ENCODE measurements at places on chromosomes 7 and 10.

- no peak overlapping the region for H3K4me3 ChIP-seq
- H3K4me1 ChIP-seq = peaks cover 6% of the 10 kb centered on the region
- H3K27ac ChIP-seq = no peak overlapping the region
- H3K27me3 ChIP-seq = no peaks in the 10 kb centered on the region
- no peak for DNase-seq
Observed at GRCh38 chr10:130214431-130214830, 78.2 kb downstream of the GLRX3 start.

DNA sequence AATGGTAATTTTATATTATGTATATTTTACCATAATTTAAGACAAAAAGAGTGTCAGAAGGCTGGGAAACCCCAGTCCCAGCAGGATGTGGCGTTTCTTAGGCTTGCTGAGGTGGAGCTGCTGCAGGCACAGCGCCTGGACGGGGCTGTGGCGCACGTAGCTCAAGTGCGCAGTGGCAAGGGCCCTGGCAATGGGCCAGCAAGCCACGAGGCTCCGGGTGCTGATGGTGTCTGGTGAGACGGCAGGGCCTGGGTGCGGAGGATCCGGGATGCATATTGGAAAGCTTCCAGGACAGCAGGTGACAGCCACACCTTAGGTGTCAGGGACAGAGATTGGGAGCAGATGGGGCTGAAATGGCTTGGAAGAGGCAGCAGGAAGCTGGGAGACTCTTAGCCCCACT lies 37.2 kb downstream of the CLEC2L start:
- no peak overlapping the region for H3K4me3 ChIP-seq
- H3K36me3 ChIP-seq = peaks cover 19% of the 10 kb centered on the region
- H3K4me1 ChIP-seq = no peaks in the 10 kb centered on the region
- no peak overlapping the region for H3K27ac ChIP-seq
- no peak for DNase-seq
- peaks cover 9% of the 10 kb centered on the region for H3K27me3 ChIP-seq

GRCh38 chr10:35574924-35575352 lies 30.2 kb upstream of the GJD4 start:
- H3K27me3 ChIP-seq = no peaks in the 10 kb centered on the region
- no peak for DNase-seq
- no peaks in the 10 kb centered on the region for H3K4me1 ChIP-seq
- H3K4me3 ChIP-seq = no peak overlapping the region
- no peak overlapping the region for H3K27ac ChIP-seq
- peaks cover 15% of the 10 kb centered on the region for H3K36me3 ChIP-seq

DNA sequence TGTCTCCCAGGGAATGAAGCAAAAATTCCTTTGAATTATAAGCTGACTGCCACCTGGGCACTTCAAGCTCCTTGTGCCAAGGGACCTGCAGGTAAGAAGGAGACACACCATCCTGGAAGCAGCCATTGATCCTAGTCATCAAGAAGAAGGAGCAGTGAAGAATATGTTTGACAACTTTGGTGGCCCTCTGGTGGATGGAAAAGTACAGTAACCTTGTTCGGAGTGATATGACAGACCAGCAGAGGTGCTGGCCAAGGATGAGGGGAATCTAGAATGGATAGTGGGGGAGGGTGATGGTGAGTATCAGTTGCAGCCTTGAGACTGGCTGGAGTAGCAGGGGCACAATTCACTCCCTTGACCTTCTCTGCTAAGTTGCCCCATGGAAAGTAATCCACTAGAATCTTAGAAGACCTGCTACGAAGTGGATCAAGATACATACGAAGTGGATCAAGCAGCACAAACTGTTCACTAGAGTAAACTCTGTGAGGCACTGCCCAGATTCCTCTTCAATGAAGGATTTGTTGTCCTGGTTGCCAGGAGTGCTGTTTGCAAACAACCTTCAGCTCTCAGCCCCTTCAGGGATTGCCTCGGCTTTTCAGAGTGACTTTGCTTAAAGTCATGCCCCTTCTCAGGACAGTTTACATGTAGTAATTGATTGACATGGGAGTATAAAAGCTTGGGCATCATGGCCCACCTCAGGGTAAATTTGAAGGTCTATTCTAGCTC lies 44.8 kb upstream of the ORC5 start:
- no peaks in the 10 kb centered on the region for H3K4me1 ChIP-seq
- no peaks in the 10 kb centered on the region for H3K36me3 ChIP-seq
- H3K27me3 ChIP-seq = peaks cover 11% of the 10 kb centered on the region
- H3K4me3 ChIP-seq = no peak overlapping the region
- no peak for DNase-seq
- H3K27ac ChIP-seq = no peak overlapping the region

- no peak overlapping the region for H3K4me3 ChIP-seq
- no peaks in the 10 kb centered on the region for H3K27me3 ChIP-seq
- DNase-seq = no peak
- H3K27ac ChIP-seq = no peak overlapping the region
Observed at GRCh38 chr10:70656489-70656888, 15.8 kb upstream of the ADAMTS14 start.

DNA sequence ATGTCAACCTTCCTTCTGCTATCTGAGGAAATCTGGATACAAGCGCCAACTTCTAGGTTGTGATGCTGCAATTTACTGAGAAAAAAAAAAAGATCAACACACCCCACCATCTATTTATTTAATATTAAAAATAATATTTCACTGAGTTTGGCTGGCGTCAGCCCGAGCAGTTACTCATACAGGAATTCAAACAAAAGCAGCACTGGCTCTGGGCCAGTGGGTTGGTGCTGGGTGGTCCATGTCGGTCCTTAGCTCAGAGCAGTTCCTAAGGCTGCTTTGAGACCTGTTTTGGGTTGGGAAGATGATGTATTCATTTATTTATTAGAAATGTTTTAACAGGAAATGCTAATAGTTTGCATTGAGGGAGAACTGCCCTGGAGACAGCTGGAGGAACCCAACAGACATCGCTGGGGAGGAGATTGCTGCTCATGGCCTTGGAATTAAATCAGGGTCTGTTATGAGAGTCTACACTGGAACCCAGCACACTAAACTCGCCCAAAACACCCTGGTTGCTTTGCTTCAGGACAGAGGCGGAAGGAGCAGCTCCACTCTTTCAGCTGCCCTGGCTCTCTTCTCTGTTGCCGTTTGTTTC lies 36.3 kb upstream of the GOT1 start:
- DNase-seq = no peak
- H3K27ac ChIP-seq = no peak overlapping the region
- no peaks in the 10 kb centered on the region for H3K4me1 ChIP-seq
- H3K36me3 ChIP-seq = no peaks in the 10 kb centered on the region

- H3K4me1 ChIP-seq = peaks cover 63% of the 10 kb centered on the region
- peak overlapping the region; percentile 39 for H3K27ac ChIP-seq
- no peaks in the 10 kb centered on the region for H3K27me3 ChIP-seq
- H3K4me3 ChIP-seq = no peak overlapping the region
- H3K36me3 ChIP-seq = peaks cover 2% of the 10 kb centered on the region
Observed at GRCh38 chr7:29042824-29043231, 84.7 kb upstream of the TRIL start.

DNA sequence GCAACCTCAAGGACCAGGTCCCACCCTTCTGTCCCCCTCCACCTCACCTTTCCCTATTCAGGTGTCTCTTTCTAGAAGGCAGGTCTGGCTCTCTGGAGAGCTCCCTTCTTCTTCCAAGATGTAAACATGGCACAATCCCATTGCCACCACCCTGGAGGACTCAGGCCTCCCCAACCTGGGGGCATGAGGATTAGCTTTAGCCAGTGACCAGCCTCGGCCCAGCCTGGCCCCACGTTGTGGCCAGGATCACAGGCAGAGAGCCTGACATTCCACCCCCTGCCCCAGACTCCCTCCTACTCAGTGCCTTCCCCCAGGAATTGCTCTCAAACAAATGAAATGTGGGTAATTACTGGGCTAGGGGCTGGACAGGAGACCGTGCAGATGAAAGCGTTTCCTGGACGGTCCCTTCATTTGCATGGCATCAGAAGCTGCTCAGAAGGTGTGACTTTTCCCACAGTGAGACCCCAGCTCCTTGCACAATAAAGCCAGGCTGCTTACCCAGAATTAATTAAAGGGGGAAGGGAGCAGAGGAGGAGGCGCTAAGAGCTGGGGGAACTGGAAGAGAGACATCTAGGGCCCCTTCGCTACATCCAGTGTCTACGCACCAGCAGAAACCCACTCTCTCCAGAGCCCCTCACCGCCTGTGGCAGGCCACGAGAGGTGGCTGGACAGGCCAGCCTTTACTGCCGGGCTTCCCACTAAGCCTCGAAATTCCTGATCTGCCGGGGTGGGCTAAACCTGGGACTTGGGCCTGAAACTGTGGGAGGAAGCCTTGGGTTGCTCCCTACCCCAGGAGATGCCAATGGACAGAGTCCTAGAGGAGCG lies 7.7 kb downstream of the FGF8 start:
- no peaks in the 10 kb centered on the region for H3K4me1 ChIP-seq
- H3K36me3 ChIP-seq = no peaks in the 10 kb centered on the region
- no peak overlapping the region for H3K4me3 ChIP-seq
- peaks cover 90% of the 10 kb centered on the region for H3K27me3 ChIP-seq
- H3K27ac ChIP-seq = no peak overlapping the region

DNA sequence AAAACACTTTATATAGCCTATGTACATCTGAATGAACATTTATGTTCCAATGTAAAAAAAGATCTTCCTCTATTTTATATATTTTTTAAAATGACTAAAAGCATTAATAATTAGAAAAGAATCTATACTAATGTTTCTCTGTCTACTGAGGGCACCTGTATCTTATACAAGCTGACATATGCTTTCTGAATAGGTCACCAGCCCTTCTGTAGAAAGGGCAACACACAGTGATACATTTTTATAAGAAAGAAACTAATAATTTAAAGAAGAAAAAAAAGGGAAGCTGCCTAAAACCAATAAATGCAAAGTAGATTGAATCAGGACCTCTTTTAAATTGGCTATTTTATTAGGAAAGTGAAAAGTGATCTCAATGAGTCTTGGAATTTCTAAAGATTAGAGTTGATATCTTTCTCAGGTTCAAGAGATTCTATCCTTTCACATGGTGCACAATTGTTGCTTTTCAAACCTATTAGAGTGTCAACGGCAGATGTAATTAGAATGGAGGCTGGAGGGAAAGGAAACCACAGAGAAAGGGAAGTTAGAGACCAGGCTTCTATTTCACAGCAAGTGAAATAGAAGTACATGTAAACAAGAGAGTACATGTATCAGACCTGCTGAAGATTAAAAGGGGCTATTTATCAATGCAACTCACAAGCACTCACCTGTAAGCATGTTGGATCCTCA lies 6.3 kb downstream of the MTPN start:
- peaks cover 13% of the 10 kb centered on the region for H3K36me3 ChIP-seq
- no peak overlapping the region for H3K4me3 ChIP-seq
- DNase-seq = no peak

DNA sequence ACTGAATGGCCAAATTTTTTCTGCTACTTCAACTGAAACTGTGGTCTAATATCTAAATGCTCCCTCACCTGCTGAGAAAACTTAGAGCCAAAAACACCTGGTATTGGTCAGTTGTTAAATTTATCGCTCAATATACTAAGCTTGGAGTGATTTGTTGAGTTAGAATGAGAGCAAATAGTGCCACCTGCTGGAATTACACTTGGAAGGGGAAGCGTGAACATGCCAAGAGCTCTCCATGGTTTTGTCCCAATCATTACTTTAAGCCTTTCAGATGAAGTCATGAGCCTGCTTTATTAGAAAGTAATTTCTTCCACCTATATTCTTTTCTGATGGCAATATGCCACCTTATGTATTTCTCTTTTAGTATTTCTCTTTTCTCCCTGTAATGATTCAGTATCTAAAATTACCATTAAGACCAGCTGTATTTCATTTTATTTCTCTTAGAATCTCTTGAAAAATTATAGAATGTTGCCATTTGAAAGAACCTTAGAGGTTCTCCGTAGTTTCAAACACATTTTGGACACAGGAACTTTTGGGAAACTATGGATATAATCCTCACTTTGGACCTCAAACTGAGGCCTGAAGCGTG lies 447.8 kb upstream of the C7orf33 start:
- peaks cover 2% of the 10 kb centered on the region for H3K27me3 ChIP-seq
- no peak for DNase-seq
- no peaks in the 10 kb centered on the region for H3K36me3 ChIP-seq
- H3K4me3 ChIP-seq = no peak overlapping the region
- peaks cover 8% of the 10 kb centered on the region for H3K4me1 ChIP-seq

- H3K4me3 ChIP-seq = peak overlapping the region; percentile 88
- H3K27me3 ChIP-seq = peaks cover 24% of the 10 kb centered on the region
- H3K27ac ChIP-seq = no peak overlapping the region
- no peak for DNase-seq
Observed at GRCh38 chr7:93889261-93889660, 1.3 kb downstream of the TFPI2 start.

GRCh38 chr7:115070311-115070710 lies 148.4 kb downstream of the MDFIC start:
- no peaks in the 10 kb centered on the region for H3K27me3 ChIP-seq
- no peaks in the 10 kb centered on the region for H3K36me3 ChIP-seq
- H3K27ac ChIP-seq = no peak overlapping the region
- H3K4me3 ChIP-seq = no peak overlapping the region
- H3K4me1 ChIP-seq = no peaks in the 10 kb centered on the region
- no peak for DNase-seq

- H3K27me3 ChIP-seq = no peaks in the 10 kb centered on the region
- H3K36me3 ChIP-seq = no peaks in the 10 kb centered on the region
- DNase-seq = no peak
- no peak overlapping the region for H3K4me3 ChIP-seq
Observed at GRCh38 chr10:51487576-51487975, 211.8 kb downstream of the CSTF2T start.

DNA sequence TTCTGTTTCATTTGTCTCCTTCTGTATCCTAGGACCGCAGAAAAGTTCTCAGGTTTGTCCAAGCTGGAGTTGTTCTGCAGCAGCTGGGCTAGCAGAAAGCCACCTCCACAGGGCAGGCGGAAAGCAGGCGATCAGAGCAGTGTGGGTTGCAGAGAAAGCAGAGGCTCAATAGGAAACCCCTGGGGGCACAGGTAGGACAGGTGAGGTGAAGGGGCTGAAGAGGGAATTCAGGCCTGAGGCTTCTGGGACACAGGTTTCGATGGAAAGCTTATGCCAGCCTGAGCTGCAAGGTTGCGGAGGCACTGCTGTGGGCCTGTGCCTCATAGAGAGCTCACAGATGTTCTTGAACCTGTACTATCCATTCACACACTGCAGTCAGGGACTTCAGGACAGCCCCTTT lies 194.9 kb upstream of the TPK1 start:
- H3K4me1 ChIP-seq = no peaks in the 10 kb centered on the region
- no peak overlapping the region for H3K27ac ChIP-seq
- DNase-seq = no peak
- no peaks in the 10 kb centered on the region for H3K36me3 ChIP-seq

DNA sequence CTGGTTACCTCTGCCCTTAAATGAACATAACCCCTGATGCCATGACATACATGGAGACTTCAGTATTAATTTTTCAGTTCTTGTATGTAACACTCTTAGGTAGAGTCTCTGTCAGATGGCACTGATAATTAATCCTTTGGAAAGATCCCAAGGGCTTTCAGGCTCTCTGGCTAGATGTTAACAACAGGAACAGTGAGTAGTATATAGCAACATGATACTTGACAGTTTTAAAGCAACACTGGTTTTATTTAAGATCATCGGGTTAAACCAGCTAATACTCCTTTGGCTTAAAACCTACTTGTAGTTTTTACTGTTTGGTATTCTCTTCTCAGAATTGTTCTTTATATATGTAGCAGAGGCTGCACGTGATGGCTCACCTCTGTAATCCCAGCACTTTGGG lies 27.3 kb downstream of the AHCYL2 start:
- no peak overlapping the region for H3K4me3 ChIP-seq
- H3K27me3 ChIP-seq = no peaks in the 10 kb centered on the region
- DNase-seq = no peak
- no peak overlapping the region for H3K27ac ChIP-seq
- peaks cover 7% of the 10 kb centered on the region for H3K36me3 ChIP-seq
- no peaks in the 10 kb centered on the region for H3K4me1 ChIP-seq

- no peaks in the 10 kb centered on the region for H3K4me1 ChIP-seq
- DNase-seq = peak; percentile 6
- no peaks in the 10 kb centered on the region for H3K27me3 ChIP-seq
- H3K4me3 ChIP-seq = no peak overlapping the region
Observed at GRCh38 chr10:124288486-124288885, 130.2 kb downstream of the OAT start.

Measured in mesothelial cell of epicardium (in vitro differentiated cells).